NCI-H1436 (cell line): ENCODE measurements at places on chromosomes 16 and 17.

GRCh38 chr17:48391444-48391843, 38.6 kb downstream of the SKAP1 start:
- no peak for DNase-seq

GRCh38 chr17:28071179-28071578, 28.7 kb downstream of the NLK start:
- DNase-seq: no peak

GRCh38 chr17:76054112-76054476, 18.2 kb downstream of the SRP68 start:
- DNase-seq: no peak

DNA sequence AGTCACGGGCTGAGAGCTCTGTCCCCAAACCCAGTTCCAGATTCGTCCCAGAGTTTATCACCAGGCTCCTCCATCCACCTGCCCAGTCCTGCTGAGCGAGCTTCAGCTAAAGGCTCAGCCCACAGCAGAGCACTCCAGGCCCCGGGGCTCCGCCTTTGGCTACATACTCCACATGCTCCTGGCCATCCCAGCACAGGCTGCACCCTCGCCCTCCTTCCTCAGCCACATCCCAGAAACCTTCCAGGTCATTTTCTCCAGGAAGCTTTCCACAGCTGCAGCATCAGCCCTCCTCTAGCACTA, 4.7 kb upstream of the CD2BP2 start:
- DNase-seq: no peak

GRCh38 chr16:81817296-81817695, 38.2 kb downstream of the PLCG2 start:
- no peak for DNase-seq

GRCh38 chr16:87757841-87758426, 7.9 kb downstream of the KLHDC4 start:
- DNase-seq: no peak

- no peak for DNase-seq
These were observed 84.0 kb upstream of the TNRC6C start for GRCh38 chr17:77874303-77875050.

DNA sequence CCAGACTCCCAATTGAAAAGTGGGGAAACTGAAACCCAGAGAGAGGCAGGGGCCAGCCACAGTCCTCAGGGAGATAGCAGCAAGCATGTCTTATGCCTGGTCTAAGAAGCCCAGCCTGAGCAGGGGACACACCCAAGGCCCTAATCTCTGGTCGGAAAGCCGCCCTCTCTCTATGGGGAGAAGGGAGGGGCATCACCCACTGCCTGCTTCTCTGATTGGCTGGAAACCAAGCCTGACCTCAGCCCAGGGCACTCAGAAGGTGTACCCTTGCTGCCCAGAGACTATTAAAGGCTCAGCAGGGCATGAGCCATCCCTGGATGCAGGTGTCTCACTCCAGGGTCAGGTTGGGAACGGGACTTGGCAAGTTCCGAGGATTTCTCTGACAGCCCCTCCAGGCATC, 5.7 kb upstream of the KRT13 start:
- DNase-seq: no peak

GRCh38 chr16:85302018-85302847, 190.0 kb upstream of the CIBAR2 start:
- DNase-seq: no peak

DNA sequence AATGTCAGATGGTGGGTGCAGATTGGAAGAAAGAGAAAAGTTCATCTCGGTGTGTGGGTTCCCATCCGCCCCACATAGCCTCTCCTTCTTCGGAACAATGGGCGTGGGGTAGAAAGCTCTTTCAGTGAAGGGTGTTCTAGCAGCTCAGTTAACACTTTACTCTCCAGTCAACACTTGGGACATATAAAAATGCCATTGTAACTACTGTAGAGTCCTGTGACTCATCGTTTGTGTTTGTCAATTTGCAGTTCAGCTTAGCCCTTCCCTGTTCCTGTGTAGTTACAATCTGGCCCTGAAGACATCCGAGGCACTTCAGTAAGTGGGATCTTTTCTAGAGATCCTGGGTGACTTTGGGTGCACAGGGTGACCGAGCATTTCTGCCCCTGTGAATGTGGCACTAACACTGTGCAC, 11.5 kb upstream of the CLEC18C start:
- DNase-seq: no peak

GRCh38 chr17:69485251-69485661, 70.8 kb downstream of the MAP2K6 start:
- DNase-seq: no peak

- DNase-seq: no peak
These were observed 20.1 kb upstream of the APRT start for GRCh38 chr16:88831838-88832237.

- DNase-seq: no peak
These were observed 271.4 kb downstream of the MAF start for GRCh38 chr16:79329166-79329521.

- no peak for DNase-seq
These were observed 28.2 kb upstream of the CSNK2A2 start for GRCh38 chr16:58225965-58226602.

DNA sequence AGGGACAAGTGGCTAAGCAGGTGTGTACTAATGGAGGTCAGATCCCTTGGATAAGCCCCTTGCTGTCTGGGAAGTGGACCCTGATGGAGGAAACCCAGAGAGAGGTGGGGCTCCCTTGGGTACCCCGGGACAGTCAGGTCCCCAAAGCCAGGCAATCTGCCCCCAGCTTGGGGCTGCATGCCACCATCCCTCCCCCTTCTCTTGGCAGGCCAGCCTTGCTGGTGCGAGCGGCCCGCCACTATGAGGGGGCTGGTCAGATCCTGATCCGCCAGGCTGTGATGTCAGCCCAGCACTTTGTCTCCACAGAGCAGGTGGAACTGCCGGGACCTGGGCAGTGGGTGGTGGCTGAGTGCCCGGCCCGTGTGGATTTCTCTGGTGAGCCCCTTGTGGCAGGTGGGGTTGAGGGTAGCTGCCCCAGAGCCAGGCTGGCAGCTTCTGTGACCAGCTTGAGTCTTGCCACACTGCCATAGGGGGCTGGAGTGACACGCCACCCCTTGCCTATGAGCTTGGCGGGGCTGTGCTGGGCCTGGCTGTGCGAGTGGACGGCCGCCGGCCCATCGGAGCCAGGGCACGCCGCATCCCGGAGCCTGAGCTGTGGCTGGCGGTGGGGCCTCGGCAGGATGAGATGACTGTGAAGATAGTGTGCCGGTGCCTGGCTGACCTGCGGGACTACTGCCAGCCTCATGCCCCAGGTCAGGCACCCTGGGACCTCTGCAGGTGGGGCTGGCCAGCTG, 20.1 kb downstream of the FCSK start:
- no peak for DNase-seq

DNA sequence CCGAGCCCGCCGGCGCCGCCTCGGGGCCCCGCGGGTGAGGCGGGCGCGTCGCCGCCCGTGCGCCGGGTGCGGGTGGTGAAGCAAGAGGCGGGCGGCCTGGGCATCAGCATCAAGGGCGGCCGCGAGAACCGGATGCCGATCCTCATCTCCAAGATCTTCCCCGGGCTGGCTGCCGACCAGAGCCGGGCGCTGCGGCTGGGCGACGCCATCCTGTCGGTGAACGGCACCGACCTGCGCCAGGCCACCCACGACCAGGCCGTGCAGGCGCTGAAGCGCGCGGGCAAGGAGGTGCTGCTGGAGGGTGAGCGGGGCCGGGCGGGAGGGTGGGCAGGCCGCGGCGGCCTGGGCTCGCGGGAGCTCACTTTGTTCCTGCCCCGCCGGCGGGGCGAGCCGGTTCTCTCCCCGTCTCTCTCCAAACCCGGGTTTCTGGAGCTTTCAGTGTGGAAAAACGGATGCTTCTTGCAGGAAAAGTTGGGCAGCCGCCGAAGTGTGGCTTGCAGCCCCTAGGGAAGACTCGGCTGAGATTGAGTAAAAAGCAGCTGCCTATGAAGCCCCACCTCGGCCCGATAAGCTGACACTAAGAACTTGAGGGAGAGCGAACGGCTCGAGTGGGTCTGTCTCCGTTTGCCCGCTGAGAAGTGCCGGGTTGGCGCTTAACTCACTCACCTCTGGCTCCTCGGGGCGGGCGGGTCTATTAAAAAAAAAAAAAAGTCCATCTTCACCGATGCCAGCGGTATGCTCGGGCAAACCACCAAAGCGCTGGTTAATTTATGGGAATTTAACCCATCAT, 677 bp downstream of the SNTB2 start:
- DNase-seq: peak; percentile 3

DNA sequence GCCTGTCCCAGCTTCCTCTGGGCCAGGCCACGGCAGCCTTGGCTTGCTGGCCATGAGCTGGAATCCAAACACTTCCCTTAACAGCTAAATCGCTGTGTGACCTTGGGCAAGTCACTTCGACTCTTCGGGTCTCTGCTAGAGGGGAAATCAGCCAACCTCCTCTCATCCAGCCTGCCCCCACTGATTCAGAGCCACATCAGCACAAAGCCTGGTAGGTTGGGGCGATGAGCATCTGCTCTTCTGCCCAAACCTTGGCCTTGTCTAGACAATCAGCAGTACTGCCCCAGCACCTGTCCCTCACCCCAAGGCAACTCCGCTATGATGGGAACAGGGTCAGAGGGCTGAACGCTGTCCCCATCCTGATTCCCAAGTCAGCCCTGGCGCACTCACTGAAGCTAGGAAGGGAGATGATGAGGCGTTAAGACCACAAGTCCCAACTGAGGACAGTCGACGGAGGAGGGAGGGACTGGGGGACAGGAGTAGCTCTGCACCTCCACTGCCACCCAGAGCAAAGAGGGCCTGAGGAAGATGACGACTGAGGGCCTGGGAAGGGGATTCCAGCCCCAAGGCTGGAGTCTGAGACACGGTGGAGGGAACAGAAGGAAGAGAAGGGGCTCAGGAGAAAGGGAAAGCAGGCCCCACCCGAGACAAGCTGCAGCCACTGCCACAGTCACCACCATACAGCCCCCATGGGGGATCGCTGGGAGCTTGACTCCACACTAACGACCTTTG, 1.3 kb downstream of the CLUH start:
- DNase-seq: no peak

GRCh38 chr17:65430209-65430833, 131.1 kb downstream of the AXIN2 start:
- no peak for DNase-seq
